ENCODE measurements at places on chromosomes 7 and 10. TPM values are rescaled to one million over a fixed set of nuclear protein-coding genes. Genes with fewer than 3 reads are reported as not detected.

The METTL27 gene
- 2.1 TPM for total RNA-seq

The ADCYAP1R1 gene
- not detected for total RNA-seq

The BBS9 gene
- 10.4 TPM for total RNA-seq

The AKR1C8 gene
- 1.4 TPM for total RNA-seq

The DNAJC12 gene
- 8.7 TPM for total RNA-seq

The ELFN1 gene
- 0.10 TPM for total RNA-seq
